LHCN-M2 (cell line): ENCODE measurements at places on chromosomes 7 and 10.
A peak's percentile ranks its signal among the peaks of the same experiment; 100 is the strongest.

- DNase-seq, result no peak
These were observed 309.9 kb upstream of the MGMT start for GRCh38 chr10:129157185-129157584.

GRCh38 chr7:158246272-158246959 lies 341.2 kb downstream of the PTPRN2 start:
- DNase-seq, result no peak

- no peak for DNase-seq
These were observed 137.2 kb downstream of the GRID1 start for GRCh38 chr10:86229376-86229775.

DNA sequence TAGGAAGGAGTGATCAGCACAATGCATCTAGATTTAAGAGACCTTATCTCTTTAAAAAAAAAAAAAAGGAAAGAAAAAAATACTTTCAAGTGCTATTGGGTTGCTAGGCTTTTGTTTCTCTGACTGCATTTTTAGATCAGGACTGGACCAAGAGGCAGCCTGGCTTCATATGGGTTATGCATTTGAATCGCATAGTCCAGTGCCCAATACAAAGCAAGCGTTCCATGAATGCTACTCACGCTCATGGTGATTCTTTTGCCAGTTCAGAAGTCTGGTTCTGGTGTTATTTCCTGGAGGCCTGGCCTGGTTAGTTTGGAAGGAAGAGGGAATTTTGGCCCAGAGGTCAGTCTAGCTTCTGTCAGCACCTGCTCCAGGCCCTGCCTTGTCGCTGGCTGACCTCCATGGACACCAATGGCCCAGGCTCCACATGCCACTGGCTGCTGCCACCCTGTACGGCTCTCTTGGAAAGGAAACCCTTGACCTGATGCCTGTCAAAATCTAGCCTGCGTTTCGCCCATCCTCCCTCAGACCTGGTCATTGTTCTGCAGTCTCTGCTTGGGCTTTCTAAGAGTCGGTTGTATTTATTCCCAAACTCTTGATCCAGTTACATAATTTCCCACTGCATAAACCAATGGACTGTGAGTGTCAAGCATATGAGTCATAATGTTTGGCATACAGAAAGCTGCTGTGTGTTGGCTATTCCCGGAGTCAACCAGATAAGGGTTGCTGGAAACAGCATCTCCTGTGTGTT lies 74.3 kb upstream of the MKX start:
- DNase-seq, result peak; percentile 47

DNA sequence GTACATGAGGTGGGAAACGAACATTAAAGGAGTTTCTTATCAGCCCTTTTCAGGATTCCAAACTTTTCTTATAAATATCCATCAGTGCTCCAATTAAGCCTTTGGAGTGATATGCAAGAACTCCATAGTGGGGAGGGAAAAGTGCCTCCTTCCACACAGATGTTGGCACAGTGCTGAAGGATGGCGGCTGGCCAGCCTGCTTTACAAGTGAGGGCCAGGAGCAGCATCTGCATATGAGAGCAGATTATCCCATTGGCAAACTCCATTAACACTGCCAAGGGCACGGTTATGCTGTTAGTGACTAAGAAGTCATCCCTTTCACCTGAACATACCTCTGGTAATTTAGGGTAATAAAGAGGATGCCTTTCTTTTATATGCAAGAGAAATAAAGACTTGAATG lies 543.1 kb downstream of the CNTNAP2 start:
- no peak for DNase-seq

GRCh38 chr10:72567421-72567820 lies 58.5 kb downstream of the MICU1 start:
- peak; percentile 88 for DNase-seq

- DNase-seq, result no peak
These were observed 336.8 kb downstream of the LRRTM3 start for GRCh38 chr10:67262675-67263074.

GRCh38 chr10:69318867-69319727 lies 40.8 kb downstream of the HK1 start:
- DNase-seq, result peak; percentile 61

GRCh38 chr10:70064486-70064885 lies 11.8 kb downstream of the MACROH2A2 start:
- no peak for DNase-seq

- no peak for DNase-seq
These were observed 45.1 kb downstream of the SPOCK2 start for GRCh38 chr10:72043016-72043834.

- no peak for DNase-seq
These were observed 191.8 kb downstream of the CACNB2 start for GRCh38 chr10:18332048-18332447.

DNA sequence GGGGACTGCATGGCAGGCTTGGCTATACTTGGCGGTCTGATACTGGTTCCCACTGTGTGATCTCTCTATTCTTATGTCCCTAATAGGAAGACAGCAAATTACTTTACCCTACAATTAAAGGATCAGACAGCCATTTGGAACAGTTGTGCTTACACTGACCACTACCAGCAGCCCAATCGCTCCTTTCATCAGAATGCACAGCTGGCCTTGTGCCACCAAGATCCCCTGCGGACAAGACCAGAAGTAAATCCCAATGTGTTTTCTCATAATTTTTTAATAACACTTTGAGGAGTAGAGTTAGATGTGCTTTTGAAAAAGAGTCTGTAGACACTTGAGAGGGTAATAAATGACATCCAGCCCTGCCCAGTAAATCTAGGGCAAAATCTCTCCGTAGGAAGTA lies 297.2 kb upstream of the ZNF32 start:
- DNase-seq, result no peak

DNA sequence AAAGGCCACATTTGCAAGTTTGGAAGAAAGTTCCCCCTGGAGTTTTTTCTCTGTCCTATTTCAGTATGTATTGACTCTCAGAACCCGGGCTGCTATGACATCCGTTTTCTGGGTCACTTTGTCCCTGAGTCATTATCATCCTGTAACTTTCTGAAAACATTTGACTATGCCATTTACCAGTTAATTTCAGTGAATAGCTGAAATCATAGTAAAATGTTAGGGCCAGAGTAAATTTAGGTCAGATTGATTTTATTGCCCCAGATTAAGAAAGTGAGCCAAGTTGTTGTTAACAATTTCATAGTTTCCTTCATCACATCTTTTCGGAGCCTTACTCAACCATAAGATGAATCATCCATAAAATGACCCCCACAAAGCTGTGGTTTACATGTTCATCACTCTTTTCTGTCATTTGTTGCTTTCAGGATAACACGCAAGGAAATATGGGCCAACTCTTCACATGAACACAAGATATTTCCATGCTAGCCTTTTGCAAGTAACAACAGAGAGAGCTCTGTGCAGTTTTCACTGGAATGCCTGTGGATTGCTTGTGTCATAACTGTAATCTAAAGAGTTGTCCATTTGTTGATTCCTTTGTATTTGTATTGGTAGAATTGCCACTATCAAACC lies 3.9 kb upstream of the MACC1 start:
- DNase-seq, result peak; percentile 98

GRCh38 chr10:116138897-116139296 lies 134.1 kb downstream of the GFRA1 start:
- DNase-seq, result no peak

- DNase-seq, result no peak
These were observed 60.6 kb downstream of the CUX1 start for GRCh38 chr7:101877882-101878591.

- DNase-seq, result no peak
These were observed 279.1 kb downstream of the CCSER2 start for GRCh38 chr10:84607523-84607922.

GRCh38 chr7:114409750-114410149 lies 4.9 kb upstream of the FOXP2 start:
- DNase-seq, result peak; percentile 60

GRCh38 chr7:55552320-55553023 lies 19.8 kb downstream of the VOPP1 start:
- peak; percentile 68 for DNase-seq

DNA sequence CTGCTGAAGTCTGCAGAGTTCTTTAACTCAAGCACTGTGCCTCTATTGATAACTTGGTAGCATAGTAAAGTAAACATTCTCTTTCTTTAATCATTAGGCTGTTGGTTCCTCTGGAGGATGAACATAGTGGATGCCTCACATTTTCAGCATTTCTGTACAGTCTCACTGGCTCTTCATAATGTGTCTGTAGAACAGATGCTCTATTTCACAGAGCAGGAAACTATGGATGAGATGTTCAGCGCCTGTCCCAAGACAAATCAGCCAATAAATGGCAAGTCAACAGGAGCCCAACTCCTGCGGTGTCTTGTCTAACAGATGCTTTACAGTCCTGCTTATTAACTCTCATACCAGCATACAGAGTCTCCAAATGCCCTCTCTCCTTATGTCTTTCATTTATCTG lies 36.5 kb downstream of the NRBF2 start:
- DNase-seq, result no peak

DNA sequence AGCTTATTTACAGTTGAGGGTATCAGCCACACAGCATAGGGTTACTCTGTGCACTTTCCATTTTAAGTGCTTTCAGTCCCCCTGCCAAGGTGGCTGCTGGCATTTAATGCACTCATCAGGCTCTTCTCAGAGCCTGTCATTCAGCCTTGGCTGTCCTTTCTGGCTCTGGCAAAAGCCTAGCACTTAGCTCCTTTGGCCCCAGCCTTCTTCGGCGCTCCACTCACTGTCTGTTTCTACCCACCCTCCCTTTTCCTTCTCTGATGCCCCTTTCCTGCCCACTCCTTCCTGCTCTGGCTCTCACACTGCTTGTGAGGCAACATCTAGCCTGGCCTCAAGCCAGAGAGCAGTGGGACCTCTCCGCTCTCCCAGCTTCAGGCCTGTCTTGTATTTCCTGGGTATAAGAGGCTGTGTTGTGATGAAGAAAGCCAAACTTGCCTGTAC lies 60.2 kb downstream of the WIPF3 start:
- no peak for DNase-seq

DNA sequence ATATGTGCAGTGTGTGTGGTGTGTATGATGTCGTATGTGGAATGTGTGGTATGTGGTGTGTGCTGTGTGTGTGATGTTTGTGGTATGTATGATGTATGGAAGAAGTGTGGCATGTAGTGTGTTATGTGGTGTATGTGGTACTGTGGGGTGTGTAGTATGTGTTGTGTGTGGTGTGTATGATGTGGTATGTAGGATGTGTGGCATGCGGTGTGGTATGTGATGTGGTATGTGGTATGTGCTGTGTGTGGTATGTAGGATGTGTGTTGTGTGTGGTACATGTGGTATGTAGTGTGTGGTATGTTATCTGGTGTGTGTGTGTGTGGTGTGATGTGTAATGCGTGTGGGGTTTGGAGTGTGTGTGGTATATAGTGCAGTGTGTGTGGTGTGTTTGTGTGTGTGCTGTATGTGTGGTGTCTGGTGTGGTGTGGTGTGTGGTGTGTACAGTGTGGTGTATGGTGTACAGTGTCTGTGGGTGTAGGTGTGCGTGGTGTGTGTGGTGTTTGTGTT lies 129.6 kb downstream of the ATP6V0E2 start:
- no peak for DNase-seq

DNA sequence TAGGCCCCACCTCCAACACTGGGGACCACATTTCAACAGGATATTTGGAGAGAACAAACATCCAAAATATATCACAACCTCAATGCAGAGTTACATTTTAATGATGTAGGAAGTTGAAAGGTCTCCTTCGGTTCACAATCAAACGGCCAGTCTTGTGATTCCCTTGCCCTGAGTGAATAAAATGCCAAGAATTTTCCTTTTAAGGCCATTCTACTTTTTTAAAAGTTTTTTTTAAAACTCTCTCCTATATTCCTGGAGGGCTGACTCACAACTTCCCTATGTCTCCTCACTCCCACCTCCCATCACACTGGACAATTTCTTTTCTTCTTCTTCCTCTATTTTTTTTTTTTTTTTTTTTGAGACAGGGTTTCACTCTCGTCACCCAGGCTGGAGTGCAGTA lies 693.6 kb upstream of the AUTS2 start:
- DNase-seq, result no peak

- DNase-seq, result peak; percentile 70
These were observed 23.8 kb upstream of the FZD1 start for GRCh38 chr7:91240376-91240941.

DNA sequence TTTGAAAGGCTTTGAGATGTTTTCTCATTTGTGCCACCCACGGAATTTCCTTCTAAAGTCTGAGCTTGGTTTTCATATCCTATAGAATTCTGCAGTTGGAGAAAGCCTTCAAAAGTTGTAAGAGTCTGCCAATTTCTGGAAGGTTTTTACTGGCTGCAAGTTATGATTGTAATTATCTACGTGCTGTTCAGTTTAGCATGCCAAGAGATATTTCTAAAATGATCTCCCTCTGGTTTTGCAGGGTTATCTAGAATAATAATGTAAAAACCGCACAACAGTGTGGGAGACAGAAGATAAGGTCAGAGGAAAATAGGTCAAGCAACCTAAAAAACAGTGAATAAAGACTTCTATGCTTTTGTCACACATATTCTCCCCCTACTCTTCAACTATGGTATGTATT lies 69.3 kb downstream of the MTERF1 start:
- DNase-seq, result no peak

DNA sequence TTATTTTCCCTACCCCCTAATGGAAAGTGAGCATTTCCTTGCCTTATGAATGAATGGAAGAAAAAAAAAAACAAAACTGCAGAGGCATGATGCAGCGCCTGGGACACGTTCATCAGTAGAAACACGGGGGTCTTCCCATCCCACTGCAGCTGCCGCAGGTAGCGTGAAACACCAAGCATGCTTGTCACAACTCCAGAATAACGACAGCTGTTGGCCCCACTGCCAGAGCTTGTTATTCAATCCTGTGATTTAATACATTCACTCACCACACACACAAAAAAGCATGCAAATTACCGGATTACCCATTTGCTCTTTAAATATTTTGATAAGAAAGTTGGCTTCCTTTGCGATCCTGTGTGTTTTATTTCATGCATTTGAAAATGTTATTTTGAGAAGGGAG lies 48.4 kb upstream of the GNA12 start:
- peak; percentile 67 for DNase-seq

GRCh38 chr7:128215739-128216138 lies 25.3 kb upstream of the LEP start:
- DNase-seq, result peak; percentile 75

DNA sequence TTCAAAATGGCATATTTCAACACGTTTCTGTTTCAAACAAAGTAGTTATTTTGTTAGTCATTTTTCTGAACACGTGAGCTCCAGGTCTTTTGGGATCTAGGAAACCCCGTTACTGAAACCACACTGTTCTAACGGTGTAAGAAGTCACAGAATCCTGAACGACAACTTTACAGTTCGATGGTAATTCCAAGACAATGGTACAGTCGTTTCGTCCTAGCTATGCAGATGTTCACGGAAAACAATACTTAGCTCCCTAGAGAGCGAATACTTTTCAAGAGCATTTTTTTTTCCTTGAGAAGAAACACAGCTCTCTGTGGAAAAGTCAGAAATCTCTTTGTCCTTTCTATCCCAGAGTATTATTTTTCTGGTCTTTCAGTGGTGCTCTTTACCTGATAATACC lies 254.1 kb downstream of the ADARB2 start:
- no peak for DNase-seq

DNA sequence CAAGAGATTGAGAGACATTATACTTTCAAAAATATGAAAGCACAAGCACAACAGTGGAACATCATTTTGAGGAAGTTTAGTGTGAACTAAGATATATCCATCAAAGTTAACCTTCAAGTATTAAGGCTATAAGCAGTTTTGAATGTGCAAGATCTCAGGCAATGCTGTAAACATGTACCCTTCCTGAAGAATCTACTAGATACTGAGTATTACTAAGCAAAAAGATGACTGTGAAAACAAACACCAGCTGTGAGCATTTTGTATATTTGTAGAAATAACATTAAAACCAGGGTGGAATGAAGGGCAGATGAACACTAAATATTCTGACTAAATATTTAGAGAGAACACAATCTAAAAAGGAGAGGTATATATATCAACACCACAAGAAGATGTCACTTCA lies 41.3 kb upstream of the ADRA2A start:
- peak; percentile 59 for DNase-seq

GRCh38 chr7:26233902-26234511 lies 32.5 kb downstream of the CBX3 start:
- no peak for DNase-seq
